Stimulated activated CD4-positive, alpha-beta T cell treated with anti-CD3 and anti-CD28 coated beads, TNF-alpha, amount 100 ng/mL, for 1 hour (primary cell): ENCODE measurements at places on chromosomes 1 and 21.

- no peak for DNase-seq
Observed at GRCh38 chr1:156055281-156056048, 883 bp downstream of the LAMTOR2 start.

- DNase-seq: no peak
Observed at GRCh38 chr1:213585959-213586586, 401.7 kb upstream of the PROX1 start.

GRCh38 chr1:51484591-51484990, 34.5 kb downstream of the EPS15 start:
- no peak for DNase-seq

DNA sequence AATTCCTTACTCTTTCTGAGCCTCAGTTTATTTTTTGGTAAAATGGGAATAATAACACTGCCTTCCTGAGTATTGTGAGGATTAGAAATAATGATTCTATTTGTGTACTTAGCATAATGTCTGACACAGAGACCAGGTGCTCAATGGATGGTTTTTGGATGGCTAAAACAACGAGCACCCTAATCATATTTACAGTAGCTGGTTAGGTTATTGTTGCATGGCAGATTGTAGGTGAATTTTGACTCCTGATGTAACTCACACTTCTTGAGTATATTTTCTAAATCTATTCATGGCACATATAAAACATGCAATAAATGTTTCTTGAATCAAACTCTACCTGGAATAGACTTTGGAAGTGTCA, 11.9 kb upstream of the DUSP10 start:
- DNase-seq: no peak

GRCh38 chr21:37459575-37459974, 93.0 kb downstream of the DYRK1A start:
- DNase-seq: no peak

DNA sequence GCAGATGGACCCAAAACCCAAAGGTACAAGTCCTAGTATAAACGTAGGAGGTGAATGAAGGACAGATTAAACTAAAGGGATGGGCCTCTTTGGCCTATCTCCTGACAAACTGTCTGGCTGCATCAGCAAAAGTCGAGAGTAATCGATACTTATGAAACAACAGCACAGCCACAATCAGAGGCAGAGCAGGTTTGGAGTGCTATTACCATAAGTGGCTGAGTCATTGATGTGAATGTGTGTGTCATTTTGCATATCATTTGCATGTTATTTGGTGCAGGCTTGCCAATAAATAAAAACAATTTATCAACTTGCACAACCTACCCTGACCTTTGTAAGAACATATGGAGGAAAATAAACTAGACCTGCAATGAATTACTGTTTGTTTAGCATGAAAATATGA, 283.1 kb downstream of the NUF2 start:
- no peak for DNase-seq

- DNase-seq: no peak
Observed at GRCh38 chr1:94257444-94257843, 20.1 kb upstream of the ARHGAP29 start.

- DNase-seq: no peak
Observed at GRCh38 chr21:23111070-23111600, 2112.9 kb downstream of the NCAM2 start.

DNA sequence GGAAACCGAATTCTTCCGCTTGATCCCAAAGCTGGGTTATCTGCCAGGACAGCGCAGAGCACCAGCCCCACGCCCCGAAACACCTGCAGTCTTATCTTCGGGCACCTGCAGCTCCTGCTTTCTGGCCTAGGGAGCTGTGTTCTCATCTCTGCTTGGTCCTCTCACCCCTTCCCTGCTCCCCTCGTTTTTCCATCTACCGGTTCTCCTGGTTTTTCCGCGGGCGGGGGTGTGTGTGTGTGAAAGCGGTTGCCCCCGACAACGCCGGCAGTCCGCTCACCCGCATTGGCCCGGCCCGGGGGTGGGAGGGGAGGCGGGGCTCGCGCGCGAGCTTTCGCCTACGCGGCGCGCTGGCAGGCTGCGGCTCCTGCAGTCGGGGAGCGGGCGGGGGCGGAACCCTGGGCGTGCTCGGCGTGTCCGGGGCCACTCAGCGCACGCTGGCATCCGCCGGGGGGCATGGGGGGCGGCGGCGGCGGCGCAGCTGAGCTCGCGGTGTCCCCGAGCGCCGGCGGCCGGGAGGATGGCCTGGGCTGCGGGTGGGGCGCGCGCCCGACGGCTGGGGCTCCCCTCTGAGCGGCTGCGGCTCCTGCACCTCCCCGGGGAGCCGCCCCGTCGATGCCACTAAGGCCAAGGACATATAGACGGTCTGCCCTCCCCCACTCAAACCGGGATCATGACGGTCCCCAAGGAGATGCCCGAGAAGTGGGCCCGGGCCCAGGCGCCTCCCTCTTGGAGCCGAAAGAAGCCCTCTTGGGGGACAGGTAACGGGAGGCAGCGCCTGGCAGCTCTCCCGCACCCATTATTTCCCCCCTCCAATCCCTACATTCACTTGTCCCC, 3.2 kb downstream of the ATP8B2 start:
- DNase-seq: peak; percentile 83

DNA sequence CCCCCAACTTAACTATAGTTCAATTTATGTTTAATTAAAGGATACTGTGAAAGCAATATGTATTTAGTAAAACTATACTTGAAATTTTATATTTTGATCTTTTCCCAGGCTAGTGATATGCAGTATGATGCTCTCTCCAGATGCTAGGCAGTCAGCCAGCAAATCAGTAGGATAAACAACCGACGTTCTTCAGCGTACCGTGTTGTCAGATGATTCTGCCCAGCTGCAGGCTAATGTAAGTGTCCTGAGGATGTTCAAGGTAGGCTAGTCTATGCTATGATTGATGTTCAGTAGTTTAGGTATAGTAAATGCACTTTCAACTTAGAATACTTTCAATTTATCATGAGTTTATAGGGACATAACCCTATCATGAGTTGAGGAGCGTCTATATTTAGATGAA, 762.6 kb downstream of the MRPL39 start:
- no peak for DNase-seq

- DNase-seq: no peak
Observed at GRCh38 chr1:5955479-5955977, 36.7 kb downstream of the NPHP4 start.

DNA sequence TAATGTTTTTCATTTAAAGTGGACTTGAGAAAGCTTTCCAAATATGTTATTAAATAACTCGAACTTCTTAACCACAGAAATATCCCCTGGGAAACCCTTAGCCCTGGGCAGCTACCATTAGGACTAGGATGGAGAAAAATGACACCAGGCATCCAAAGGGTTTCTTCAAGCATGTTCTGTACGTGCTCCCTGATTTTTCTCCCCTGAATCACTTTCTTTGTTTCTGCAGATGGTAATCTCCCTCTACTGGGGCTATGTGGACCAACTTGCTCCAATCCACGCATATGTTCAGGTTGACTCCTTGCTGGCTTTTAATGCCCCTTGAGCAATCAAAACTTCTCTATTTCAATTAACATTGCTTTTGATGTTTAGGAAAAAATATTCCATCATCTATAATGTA, 312.7 kb upstream of the C1orf87 start:
- DNase-seq: no peak

- DNase-seq: no peak
Observed at GRCh38 chr1:1910033-1910465, 5.0 kb upstream of the CALML6 start.

DNA sequence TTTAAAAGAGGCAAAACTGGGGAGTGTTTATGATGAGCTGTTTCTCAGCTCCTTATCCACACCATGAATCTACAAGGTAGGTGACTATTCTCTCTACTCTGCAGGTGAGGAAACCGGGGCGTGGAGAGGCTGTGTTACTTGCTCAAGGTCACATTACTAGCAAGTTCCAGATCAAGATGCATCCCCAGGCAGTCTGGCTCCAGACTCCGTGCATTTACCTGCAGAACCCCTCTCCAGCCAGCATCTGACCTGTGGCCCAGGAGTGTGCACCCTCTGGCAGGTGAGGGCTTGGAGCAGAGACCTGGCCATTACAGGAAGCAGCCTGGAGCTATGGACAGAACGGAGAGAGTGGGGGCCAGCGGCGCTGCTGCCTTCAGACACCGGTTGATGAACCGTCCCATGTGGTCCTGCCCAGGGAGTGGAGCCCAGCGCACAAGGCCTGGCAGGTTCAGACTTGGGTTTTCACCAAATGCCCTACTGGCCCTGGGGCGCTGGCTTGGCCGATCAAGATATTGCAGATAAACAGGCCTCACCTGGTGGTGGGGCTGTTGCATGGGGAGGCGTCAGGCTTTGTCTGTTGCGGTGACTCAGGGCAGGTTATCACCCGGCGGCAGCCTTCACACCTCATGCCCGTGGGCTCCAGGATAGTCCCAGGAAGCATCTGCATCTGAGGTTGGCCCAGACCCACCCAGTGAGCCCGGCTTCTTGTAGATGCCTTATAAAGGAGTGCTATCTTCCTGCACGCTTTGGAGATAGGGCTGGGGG, 29.2 kb upstream of the WNT4 start:
- no peak for DNase-seq

- no peak for DNase-seq
Observed at GRCh38 chr1:53783056-53783455, 44.1 kb upstream of the GLIS1 start.

DNA sequence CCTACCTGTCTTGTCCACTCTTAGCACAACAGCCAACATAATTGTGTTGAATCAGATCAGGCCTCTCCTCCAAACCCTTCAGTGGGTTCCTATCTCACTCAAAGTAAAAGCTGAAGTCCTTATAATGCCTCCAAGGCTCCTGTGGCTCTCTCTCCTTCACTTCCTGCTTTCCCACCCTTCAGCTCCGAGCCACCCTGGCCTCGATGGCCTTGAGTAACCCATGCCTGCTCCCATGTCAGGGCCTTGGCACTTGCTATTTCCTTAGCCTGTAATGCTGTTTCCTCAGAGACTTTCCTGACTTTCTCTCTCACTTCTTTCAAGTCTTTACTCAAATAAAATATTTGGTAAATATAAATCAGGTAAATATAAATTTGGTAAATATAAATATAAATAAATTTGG, 8.1 kb upstream of the PLEKHM2 start:
- DNase-seq: no peak

DNA sequence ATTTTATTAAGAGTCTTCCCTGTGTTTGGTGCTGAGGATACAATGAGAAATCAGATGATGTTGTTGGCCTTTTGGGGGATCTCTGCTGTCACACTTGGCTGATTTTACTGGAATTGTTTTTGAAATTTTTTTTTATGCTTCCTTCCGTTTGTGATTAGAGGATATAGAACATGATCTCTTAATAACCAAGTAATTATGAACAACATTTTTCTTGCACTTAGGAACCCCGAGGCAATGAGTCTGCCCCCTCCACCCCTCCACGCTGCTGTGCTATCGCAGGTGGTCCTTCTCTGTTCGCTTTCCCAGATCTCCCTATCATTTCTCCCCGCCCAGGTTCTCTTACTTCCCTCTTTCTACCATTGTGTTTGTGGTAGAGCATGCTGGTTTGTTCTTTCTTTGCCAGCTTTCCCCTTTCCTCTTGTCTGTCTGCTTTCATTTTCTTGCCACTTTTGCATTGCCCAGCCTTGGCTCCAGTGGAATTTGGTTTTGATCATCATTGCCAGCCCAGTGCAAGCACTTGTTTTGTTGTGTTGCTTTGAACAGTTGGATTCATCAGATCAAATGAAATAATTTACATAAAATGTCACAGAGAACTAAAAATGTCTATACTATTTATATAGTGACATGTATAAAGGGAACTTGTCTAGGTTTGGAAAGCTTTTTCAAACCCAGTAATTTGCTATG, 73.1 kb upstream of the SCCPDH start:
- DNase-seq: no peak
